ENCODE measurements at places on chromosomes 1 and 21.

DNA sequence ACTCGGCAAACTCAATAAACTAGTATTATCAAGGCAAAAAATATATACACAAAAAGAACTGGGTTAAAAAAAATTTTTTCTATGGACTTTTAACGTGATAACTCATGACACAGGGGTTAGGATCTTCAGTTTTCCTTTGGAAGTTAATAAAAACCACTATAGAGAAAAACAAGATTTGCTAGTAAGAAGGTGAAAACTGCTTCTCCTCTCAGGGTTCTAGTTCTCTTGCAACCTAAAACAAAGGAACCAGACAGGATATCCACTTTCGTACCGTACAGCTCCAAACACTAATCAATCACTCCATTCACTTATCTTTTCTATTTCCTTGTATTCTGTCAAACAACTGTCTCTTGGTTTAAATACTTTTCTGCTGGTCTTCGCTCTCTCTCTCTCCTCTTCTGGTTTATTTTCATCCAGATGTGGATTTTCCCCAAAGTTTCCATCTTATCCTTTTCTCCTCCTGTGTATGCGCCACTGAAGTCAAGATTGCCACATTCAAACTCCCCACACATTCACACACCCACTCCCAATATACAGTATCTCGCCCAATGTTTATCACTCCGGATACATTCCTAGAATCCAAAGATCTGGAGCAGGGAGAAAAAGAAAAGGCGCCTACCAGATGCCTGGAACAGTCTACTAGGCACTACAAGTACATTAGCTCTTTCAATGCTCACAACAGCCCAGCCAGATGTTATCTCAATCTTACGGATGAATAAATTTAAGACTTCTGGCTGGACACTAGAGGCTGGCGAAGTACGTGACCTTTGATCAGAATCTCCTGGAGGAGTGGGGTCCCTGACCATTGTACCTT is 775 bp upstream of the PRPF38B start:
- no peak for DNase-seq

- DNase-seq, result peak; percentile 74
Observed at GRCh38 chr1:3069491-3070308, 697 bp downstream of the PRDM16 start.

GRCh38 chr1:233277637-233278606 is 17.6 kb downstream of the PCNX2 start:
- peak; percentile 30 for DNase-seq

GRCh38 chr1:3505161-3505560 is 50.7 kb downstream of the ARHGEF16 start:
- no peak for DNase-seq

GRCh38 chr1:162384601-162385279 is 3.2 kb downstream of the C1orf226 start:
- no peak for DNase-seq

GRCh38 chr1:201876148-201876818 is 12.4 kb upstream of the SHISA4 start:
- no peak for DNase-seq
